Stimulated activated CD8-positive, alpha-beta memory T cell treated with anti-CD3 and anti-CD28 coated beads, Interleukin-2, amount 100 ng/mL, for 1 hour (primary cell): ENCODE measurements at places on chromosomes 4 and X.

DNA sequence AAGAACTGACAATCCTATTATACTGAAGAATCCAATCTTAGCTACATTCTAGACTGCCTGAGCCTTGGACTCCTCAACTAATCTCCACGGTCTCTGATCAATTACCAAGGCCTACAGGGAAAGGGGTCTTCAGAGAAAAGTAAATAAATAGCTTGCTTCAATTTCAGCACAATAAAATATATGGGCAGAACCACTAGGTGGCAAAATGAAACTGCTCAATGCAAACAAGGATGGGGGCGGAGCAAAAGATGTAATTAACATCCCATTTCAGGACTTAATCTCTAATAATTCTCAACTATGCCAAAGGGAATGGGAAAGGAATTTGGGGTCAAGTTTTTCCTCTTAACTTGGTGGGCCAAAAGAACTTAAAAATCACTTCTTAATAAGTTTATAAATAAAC, 78.4 kb upstream of the MAP3K15 start:
- DNase-seq: no peak

GRCh38 chr4:169810325-169811323, 52.9 kb upstream of the HPF1 start:
- DNase-seq: no peak

- DNase-seq: no peak
Measured at GRCh38 chr4:14334166-14334565, 668.1 kb upstream of the CPEB2 start.

GRCh38 chr4:33064238-33064637, 2344.1 kb downstream of the PCDH7 start:
- DNase-seq: no peak

GRCh38 chrX:98956014-98956413, 1454.1 kb downstream of the PCDH19 start:
- DNase-seq: no peak

DNA sequence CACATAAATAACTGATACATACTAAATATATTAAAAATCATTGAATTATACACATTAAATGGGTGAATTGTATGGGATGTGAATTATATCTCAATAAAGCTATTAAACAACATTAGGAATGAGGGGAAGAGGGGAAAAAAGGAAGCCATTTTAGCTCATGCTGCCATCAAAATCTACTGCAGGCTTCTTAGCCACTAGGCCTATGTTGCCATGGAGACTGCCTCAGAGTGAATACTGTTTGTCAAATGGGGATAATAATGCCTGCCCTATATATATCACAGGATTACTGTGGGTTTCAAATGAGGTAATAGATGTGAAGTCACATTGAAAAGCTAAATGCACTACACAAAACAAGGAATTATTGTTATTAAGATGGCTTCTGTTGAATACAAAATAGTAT, 21.2 kb downstream of the TMEM255A start:
- DNase-seq: no peak

DNA sequence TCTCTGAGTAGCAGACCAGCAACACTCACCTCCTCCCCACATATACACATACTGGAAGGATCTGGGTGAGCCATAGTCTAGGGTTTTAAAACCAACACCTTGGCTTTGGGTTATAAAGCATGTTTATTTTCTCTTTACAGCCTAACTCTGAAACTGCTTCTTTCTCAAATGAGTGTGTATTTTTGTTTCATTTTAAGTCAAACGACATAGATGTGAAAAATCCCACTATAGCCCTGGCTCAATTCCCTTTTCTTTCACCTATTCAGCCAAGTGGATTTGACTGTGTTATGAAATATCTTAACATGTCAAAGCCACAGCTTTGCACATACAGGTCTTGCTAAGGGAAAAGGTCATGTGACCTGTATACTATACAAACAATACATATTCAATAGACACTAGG, 13.8 kb downstream of the NEXMIF start:
- DNase-seq: no peak

DNA sequence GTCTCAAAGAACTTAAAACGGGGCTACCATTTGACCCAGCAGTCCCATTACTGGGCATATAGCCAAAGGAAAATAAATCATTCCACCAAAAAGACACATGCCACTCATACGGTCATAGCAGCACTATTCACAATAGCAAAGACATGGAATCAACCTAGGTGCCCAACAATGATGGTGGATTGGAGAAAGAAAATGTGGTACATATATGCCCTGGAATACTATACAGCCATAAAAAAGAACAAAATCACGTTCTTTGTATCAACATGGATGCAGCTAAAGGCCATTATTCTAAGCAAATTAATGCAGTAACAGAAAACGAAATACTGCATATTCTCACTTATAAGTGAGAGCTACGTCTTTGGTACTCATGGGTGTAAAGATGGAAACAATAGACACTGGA, 138.1 kb upstream of the NEIL3 start:
- DNase-seq: no peak

DNA sequence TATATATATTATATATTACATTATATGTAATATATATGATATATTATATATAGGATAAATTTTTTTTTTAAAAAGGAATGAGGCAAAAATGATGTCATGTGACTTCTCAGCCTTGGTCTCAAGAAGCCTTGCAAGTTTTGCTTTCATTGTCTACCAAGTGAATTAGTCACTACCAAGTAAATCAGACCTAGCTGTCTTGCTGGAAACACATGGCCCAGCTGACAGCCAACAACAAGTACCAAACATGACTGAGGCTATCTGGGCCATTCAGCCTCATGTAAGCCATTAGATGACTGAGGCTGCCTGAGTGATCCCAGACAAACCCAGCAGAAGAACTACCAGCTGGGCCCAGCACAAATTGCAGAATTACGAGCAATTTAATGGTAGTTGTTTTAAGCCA, 44.9 kb downstream of the HAND2 start:
- no peak for DNase-seq

DNA sequence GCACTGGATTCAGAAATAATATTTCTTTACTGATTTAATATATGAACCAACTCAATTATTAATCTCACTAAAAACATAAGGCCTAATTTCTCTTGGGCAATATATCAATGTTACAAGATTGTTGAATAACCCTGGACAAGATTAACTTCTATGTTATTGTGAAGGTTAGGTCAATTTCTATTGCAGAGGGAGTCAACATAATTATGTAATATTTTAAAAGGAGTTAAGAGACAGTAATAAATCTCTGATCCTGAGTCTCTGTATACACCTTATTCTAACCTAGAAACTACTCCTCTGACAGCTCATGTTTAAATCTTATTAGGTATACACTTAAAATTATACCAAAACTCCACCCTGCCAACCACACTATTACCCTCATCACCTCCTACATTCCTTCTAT, 15.1 kb upstream of the GPRIN3 start:
- no peak for DNase-seq

DNA sequence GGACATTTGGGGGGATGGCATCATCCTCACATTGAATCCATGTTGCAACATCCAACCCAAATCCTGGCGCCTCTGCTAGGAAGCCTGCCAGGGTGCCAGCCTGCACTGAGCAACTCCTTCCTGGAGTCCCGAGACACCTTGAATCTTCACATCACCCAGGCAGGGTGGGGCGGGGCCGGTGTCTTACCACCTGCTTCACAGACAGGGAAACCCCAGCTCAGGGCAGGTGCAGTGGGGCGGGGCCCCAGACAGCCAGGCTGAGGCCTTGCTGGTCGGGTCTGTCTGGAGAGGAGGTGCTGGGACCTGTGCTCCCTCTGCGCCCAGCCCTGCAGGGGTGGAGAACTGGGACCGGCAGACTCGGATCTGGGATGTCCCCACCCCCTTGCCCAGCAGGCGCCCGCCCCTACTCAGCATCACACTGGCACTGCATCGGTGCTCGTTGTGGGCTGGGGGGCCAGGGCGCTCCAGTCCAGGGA, 31.5 kb upstream of the HTRA3 start:
- no peak for DNase-seq

DNA sequence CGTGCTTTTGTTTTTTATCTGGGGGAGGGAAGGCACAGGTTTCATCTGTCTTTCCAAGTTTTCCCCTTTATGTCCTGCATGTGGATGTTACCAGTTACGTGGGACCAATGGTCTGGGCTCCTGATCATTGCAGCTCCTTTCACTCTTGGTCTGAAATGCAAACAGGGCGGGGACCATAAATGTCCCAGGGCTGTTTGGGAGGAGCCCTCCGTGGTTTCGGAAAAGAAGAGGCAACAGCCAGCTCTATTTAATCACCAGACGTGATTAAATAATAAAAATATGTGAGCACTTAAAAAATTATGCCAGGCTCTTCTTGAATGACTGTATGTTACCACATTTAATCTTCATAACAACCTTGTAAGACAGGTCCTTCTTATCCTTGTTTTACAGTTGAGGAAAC, 30.8 kb upstream of the C1GALT1C1 start:
- no peak for DNase-seq

DNA sequence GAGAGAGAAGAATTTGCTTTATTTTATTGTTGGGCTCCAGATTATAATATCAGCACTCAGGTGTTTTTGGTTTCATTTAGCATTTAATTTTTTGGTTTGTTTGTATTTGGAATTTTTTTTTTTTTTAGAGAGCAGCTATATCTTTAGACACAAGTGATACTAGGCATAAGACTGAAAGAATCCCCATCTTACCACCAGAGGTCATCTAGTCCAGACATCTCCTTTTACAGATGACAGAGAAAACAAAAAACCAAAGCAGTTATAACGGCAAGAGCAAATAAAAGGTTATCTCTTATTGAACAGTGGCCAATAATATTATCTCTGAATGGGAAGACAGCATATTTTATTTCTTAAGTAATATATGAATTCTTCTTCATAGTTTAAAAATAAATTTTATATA, 22.8 kb downstream of the USP38 start:
- DNase-seq: no peak

- DNase-seq: no peak
Measured at GRCh38 chr4:4792466-4792865, 67.0 kb upstream of the MSX1 start.

DNA sequence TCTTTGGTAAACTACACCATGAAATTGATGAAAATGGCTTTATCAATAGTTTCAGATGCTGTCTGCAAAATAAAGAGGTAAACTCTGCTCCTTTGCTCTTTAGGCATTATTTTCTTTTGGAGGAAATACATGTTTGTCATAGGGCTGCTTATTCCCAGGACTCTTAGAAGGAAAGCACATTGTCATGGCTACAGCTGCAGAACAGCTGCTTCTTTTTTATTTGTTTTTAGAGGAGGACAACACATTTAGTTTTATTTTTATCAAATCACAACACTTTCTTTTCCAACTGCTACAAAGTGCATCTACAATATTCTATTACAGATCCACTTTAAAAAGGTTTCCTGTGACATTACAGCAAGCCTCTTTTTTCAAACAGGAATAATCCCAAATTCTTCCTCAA, 12.7 kb upstream of the HPF1 start:
- DNase-seq: no peak

GRCh38 chr4:173998471-173999144, 284.9 kb downstream of the FBXO8 start:
- DNase-seq: no peak

DNA sequence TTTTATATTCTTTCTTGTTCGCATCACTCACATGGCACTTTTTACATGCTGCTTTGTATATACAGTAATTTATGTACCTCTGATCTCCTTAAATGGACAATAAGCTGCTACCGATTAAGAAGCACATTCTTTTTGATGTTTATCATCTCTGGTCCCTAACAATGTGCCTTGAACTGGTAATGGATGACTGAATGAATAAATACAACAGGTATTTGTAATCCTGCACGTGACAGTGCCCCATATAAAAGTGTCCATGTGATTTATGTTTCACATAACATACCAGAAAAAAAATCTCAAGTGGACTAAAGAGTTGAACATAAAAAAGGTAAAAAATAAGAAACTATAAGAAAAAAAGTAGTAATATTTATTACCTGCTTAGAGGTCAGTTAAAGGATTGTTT, 7.7 kb upstream of the SLAIN2 start:
- no peak for DNase-seq
